ENCODE measurements at places on chromosomes 1 and 21.
A peak's percentile ranks its signal among the peaks of the same experiment; 100 is the strongest.

GRCh38 chr1:201894343-201895119 is 5.8 kb downstream of the SHISA4 start:
- no peak for DNase-seq

DNA sequence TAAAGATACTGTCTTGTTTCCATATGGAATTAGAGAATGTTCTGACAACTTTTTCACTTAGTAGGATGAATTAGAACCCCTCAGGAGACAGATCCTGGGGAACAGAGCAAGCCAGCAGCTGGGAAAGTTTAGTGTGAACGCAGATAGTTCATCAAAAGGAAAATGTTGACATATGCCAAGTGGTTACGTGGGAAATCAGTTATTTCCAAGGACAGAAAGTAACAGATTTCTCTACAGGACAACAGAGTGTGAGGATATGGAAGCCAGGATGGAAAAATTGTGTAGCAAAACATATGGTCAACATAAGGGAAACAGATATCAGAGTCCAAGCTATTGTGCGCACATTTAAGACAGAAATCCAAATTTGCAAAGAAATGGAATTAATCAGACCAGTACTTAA is 419.5 kb downstream of the LRRIQ3 start:
- no peak for DNase-seq

- DNase-seq, result no peak
These were observed at the start of gene LAX1 for GRCh38 chr1:203765029-203765837. TSS of gene LAX1 (plus strand) at chr1:203765183. CDS start at chr1:203765566, 383 bp downstream.

DNA sequence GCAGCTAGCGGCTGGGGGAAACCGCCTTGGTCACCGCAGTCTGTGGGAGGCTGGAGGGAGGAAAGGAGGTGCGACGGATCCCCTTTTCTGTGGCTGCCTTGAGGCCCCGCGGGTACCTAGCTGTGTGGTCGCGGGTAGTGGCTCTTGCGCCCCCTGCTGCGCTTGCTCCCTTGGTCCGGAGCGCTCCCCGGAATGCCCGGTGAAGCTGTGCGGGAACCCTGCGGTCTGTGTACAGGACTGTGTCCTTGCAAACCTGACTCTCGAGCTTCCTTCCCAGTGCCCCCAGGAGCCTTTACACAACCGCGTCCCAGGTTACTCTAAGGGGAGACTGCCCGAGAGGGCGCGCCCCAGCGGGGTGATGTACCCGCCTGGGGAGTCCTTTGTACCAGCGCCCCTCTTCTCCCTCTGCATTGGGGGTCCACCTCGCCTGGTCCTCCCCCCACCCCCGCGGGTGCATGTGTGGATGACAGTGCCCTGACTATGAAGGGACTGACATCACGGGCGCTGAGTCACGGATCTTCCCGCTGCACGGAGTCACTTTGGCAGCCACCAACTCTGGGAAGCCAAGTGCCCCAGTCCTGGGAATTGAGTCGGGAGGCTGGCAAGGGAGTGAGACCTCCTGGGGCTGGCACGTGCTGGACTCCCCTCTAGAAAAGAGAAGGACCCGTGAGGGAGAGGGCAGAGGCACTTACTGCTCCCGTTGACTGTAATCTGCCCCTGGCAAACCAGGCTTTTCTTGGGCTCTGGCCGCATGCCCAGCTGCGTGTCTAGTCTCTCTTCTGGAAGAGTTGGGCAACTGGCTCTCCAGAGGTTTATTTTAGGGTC is 816 bp downstream of the IL6R start:
- peak; percentile 56 for DNase-seq

GRCh38 chr1:213041443-213041842 is 9.6 kb upstream of the RPS6KC1 start:
- DNase-seq, result no peak

DNA sequence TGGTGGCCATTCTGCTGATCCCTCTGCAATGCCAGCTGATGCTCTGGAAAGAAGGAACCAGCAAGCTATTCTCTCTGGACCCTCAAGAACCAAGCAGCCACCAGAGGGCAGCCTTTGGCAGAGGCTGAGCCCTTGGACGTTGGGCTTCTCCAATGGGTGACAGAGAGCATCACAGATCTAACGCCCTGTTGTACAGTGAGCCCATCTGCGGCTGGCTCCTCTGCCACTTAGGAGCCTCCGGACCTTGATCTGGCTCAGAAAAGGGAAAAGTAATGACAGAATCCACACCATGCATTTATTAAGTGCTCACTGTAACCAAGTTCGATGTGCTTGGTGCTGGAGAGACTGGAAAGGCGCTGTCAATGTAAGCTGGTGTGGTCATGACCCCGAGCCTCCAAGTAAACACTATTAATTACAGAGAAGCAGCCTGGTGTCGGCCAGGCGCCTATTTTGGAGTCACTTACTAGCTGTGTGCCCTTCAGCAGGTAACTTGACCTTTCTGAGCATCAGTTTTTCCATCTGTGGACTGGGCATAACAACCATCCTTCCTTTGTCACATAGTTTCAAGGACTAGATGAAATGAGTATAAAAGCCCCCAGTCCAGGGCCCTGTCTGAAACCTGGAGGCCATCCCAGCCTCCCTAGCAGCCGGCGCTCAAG is 34.9 kb downstream of the ECE1 start:
- peak; percentile 90 for DNase-seq

GRCh38 chr1:55052221-55053142 is 13.1 kb downstream of the PCSK9 start:
- DNase-seq, result no peak

DNA sequence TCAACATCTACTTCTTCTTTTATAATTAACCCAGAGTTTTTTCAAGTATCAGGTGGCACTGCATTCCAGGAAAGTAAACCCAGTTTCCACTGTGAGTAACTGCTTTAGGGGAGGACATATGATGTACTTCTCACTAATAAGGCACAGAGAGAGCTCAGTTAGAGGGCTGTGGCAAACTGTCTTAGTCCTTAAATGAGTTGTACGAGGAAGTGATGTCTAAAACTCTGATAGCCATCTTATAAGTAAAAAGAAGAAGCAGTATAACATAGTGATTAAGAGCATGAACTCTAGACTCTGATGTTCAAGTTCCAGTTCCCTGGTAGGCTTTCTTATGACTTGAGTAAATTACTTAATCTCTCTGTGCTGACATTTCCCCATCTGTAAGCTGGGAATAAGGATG is 58.7 kb upstream of the PTGS2 start:
- no peak for DNase-seq

DNA sequence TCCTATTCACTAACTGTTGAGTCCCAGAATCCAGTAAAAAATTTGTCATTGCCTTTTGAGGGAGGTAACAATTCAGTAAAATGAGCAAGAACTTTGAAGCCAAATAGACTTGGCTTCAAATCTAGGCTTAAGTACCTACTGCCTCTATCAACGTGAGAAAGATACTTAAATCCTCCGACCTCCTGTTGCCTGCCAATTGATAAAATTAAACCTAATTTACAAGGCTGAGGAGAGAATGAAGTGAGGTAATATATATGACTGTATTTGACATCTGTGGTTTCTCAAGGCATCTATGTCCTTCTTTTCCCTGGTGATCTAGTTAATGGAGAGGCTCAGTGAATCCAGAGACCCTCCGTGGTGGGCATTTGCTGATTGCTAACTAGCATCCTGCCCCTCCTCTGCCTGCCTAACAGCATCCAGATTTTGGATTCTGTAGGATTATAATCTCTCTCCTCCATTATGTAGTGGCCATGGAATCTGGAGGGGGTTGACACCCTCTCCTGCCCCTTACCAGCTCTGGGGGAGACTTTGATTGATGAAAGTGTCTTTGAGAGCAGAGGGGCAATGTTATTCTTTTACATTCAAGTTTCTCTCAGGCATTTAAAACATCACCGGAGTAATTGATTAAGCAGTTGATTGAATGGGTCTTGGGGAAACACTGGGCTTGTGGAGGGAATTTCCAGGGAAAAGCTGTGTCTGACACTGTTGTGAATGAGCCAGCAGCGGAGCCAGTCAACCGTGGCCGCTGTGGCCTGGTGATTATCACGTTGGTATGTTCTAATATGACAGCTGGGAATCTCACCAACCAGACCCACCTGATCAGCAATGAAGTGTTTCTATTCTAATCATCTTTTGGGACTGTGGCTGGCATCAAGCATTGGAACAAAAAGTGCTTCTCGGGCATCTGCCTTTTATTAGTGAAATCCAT is 140.7 kb upstream of the FAM78B start:
- no peak for DNase-seq

GRCh38 chr1:151803164-151803563 is 2.1 kb downstream of the LINGO4 start:
- no peak for DNase-seq

GRCh38 chr1:184752656-184753055 is 2.0 kb downstream of the EDEM3 start:
- DNase-seq, result peak; percentile 30

- DNase-seq, result no peak
These were observed 190.4 kb downstream of the NCAM2 start for GRCh38 chr21:21188513-21189195.

- DNase-seq, result no peak
These were observed 2.1 kb upstream of the GFI1 start for GRCh38 chr1:92488832-92489231.

- DNase-seq, result no peak
These were observed 8.4 kb downstream of the YBX1 start for GRCh38 chr1:42690477-42691156.

DNA sequence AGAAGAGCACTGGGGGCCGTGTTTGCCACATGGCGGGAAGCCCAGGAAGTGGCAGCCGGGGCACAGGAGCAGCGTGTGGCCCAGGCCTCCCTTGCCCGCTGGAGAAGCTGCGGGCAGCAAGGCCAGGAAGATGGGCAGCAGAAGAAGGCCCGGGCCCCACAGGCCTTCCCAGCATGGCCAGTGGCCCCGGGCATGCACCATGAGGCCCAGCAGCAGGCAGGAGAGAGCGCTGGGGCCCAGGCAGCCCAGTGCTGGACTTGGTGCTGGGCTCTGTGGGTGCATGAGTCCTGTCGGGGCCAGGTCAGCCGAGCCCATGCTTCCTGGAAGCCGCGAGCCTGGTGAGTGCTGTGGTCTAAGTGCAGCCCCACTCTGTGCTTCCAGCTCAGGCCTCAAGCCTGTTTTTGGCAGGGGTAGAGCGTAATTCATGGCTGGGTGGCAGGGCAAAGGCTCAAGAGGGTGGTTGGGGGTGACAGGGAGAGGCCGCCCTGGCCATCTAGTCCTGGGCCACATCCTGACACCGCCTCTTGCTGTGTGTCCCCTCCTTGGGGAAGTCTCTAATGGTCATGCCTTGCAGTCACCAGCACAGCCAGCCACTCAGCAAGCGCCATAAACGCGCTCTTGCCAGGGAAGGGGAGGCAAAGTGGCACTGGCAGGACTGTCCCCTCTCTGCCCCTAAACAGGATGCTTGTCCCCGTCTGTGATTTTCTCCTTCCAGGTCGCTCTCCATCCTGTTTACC is 21.3 kb downstream of the MTHFR start:
- DNase-seq, result no peak

GRCh38 chr21:37199057-37199924 is 67.8 kb downstream of the VPS26C start:
- DNase-seq, result no peak

DNA sequence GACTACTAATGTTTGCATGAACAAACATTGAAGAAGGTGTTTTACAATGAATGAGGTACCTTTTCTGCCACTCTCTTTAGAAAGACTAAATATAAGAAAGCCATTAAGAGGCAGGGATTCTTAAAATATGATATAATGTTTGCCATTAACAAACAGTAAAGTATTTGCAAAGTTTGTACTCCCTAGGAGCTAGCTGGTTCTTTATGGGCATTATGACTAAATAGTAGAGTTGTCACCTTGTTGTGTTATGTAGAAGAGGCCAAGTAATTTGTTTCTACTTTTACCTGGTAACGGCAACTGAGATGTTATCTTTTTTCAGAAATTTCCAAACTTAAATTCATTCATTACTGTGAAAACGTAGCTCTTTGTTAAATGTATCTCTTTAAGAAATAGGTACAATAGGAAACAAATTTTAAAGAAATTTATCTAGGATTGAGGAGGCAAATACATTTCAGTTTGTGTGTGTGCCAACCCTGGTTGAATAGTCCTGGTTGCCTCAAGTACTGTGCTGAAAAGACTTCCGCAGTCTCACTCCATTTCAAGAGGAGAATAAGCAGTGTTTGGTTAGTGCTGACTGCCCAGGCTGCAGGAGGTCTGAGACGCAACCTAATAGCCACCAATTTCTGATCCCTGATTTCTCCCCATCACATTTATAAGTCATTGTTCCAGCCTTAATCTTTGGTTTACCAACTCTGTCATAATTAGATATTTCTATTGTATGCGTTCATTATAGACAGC is 52.1 kb downstream of the WDR3 start:
- no peak for DNase-seq

DNA sequence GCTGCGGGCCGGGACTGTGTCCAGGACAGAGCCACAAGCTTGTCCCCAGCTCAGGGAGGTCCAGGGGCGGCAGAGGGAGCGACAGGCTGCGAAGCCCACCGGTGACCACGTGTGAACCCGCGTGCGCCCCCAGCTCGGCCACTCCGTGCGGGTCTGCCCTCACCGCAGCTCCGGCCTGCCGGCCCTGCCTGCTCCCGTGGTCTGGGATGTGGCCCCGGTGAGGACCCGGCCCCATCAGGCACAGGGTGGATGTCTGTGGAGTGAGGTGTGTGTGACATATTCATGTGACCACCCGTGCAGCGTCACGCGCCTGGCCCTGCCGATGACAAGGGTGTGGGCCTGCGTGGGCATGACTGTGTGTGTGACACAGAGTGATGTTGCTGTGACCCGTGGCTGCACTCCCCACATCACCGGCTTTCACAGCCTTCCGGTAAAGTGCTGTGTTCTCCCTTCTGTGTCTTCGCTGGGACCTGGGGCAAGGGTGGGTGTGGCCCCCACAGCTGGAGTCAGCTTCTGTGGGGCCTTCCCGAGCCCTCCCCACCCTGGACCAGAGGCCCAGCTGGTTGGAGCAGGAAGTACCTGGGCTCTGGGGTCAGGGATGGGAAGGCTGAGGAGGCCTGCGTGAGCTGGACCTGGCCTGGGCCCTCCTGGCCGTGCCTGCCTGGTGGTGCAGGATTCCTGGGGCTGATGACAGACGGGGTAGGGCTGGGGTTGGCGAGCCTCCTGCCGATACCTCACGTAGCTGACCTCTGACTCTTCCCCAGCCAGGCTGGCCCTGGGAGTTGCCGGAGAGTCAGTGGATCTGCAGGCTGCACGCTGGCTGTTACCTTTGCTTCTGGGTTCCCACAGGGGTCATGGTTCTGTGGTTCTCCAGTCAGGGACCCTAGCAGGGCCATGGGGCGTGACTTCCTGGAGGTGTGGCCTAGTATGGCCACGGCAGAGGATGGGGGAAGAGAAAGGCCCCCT is 4.1 kb downstream of the RNF223 start:
- DNase-seq, result peak; percentile 38

DNA sequence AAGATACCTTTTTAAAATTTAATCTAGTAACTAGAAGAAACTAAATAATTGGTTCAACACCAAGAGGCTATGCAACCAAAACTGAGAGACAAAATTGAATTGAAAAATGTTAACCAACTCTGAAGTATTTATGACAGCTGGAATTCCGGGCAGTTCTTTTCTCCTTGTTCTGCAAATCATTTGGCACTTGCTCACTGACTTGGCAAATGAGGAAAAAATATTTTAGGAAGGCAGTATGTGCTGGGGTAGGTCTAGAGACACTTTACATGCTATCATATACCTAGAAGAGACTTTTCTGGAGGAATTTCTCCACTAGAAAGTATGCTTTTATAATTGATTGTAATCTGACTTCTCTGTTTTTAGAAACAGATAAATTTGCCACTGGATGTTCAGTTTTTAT is 22.1 kb upstream of the SH3D21 start:
- DNase-seq, result no peak

GRCh38 chr1:201096977-201097856 is 15.0 kb downstream of the CACNA1S start:
- DNase-seq, result no peak

- DNase-seq, result no peak
These were observed 133.7 kb downstream of the DMRTA2 start for GRCh38 chr1:50289495-50289894.

Data from erythroblast (primary cell).